ENCODE measurements at places on chromosomes 12 and 14.

DNA sequence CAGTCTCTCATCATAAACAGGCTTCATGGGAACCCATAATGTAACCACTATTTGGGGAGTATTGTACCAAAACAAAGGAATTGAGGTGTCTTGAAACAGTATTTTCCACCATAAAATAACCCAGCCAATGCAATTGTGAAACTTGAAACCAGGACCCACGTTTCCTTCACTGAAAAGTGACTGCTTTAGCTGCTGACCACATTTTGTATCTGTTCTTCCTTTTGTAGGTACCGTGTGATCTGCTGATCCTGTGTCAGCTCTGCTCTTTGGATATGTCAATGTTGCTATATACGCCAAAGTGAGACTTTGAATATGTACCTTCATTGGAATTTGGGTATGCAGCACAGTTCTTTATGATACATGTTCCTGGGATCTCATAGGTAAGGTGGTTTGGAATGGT, 95.1 kb upstream of the CNTN1 start:
- no peak for DNase-seq

- DNase-seq, result no peak
These were observed 77.0 kb downstream of the PPP2R5C start for GRCh38 chr14:101838476-101838875.

DNA sequence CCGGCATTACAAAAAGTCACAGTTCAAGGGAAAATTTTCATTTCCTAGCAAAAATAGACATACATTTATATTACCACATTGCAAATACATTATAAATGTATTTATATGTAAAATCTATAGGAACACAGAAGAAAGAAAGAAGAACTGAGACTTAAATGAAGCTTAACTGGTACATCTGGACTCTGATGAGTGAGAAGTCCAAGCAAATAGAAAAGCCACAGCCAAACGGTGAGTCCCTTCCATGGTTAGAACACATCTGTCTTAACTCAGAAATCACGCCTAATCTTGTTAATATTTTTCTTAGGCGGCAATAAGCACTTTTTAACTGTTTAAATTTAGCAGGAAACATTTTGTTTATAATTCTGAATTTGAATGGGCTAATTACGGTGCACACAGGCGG, 9.4 kb upstream of the KLRB1 start:
- no peak for DNase-seq

DNA sequence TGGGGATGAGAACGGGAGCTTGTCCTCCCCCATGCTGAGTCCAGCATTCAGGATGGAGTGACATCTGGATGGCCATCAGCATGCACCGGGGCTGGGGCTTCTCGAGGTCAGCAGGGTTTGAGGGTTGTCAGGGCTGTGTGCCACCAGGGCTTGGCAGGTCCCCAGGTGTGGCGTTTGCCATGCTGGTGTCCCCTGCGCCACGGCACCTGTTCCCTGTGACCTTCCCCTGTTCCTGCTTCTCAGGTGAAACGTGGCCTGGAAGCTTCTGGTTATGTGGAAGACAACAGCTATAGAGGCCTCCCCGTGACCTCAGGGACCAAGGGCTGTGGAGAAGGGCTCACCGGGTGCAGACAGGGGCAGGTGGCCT, 152.4 kb downstream of the KIF26A start:
- DNase-seq, result no peak

DNA sequence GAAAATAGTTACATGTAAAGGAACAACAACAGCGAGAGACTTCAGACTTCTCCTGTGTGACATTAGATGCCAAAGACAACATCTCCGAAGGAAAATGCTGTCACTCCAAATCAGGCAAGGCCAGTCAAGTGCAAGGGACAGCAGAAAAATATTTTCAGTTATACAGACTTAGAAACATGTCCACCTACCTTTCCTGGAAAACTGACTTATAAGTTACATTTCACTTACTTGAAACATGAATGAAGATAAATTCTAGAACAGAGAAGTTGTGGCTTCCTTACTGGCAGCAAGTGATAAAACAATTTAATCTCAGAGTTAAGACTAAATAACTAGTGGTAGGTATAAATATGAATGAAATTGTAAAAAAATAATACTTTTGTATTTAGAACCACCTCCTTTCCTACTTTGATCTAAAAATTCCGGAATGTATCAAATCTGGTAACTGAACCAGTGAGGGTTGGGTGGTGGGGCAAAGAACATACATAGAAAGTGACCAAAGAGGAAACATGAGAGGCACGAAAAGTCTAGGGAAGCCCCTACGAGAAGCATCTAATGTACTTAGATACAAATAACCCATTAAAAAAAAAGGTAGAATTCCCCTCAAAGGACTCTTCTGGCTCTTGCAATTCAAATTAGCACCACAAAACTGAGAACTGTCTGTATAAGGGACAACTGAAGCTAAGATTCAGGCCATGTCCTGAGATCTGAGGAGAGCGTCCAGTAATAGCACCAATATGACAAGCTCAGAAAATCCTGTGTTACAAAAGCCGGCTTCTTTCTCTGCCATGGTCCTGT, 21.2 kb downstream of the MTHFD1 start:
- DNase-seq, result no peak
